ENCODE measurements at places on chromosomes 2 and 18.

- DNase-seq, result no peak
These were observed 27.7 kb downstream of the SNORC start for GRCh38 chr2:232897598-232898408.

DNA sequence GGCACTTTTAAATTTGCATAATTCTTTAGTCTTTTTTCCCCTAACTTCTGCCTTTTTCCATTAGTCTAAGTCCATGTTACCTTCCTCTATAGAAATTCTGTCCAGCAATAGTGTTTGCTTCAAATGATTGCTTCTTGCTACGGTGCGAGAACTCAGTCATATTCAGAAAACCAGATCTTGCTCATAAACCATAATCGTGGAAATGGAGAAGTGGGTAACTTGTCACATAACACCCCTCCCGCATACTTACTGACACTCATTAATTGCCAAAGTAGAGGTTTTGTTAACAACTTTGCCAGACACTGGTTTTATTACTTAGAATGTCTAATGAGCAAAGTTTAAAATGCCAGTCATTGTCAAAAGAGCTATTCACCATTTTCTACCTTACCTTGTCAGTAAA, 94.3 kb upstream of the TWSG1 start:
- DNase-seq, result no peak

- DNase-seq, result no peak
These were observed 21.8 kb upstream of the NOSTRIN start for GRCh38 chr2:168780669-168781071.

- DNase-seq, result no peak
These were observed 208.8 kb upstream of the SALL3 start for GRCh38 chr18:78770823-78771139.

DNA sequence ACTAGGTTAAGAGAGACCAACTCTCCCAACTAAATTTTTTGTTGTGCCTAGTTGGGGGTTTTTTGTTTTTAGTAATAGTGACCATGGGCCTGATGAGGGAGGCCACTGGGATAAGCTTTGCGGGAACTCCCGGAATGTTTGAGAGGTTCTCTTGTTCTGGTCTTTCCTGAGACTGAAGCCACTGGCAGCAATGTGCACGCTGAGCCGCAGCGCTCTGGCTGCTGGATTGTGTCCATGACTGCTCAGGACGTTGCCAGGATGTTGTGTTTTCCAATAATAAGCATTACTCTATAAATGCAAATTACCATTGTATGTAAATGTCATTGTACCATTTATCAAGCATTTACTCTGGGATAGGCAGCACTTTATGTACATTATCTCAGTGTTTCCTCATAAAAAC, 126.1 kb downstream of the GALNT1 start:
- DNase-seq, result no peak

DNA sequence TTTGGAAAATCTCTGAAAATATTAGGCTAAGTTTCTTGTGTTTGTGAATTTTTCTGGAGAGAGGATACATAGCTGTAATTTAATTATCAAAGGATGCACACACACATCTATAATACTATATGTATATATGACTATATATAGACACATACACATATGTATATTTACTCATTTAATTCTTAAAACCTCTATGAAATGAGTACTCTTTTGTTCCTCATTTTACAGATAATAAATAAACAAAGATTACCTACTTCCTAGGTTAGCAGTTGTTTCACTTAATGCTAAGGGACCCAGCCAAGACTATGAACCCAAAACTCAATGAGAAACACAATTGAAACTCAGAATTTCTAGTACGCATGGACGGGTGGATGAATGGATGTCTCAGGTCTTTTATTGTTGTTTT, 145.6 kb downstream of the BCL2 start:
- no peak for DNase-seq

GRCh38 chr2:169663247-169663646, 31.0 kb downstream of the CFAP210 start:
- no peak for DNase-seq

DNA sequence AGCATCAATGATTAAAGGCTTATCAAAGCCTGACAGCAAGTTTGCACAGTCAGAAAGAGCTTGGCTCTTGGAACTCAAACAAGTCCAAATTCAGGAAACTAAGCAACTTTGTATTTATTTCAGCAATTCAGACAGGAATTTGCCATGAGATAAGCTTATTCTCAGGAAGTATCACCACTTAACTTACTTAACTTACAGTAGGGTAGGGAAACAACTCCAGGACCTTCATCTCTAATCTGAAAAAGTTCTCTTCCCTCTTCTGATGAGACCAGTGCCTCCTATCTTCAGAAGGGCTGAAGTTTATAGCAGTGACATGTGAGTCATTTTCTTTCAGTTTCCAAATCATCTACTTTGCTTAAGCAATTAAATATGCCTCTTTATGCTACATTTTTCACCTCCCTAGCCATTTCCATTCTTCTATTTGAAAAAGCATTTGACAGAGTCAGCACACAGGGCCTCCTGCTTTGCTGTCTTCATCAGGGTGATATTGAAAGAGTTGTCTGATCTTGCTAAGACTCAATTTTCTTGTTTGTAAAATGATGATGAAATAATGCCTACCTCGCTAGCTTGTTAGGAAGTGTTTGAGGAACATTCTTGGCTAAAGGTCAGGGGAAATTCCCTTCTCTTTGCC, 389.5 kb downstream of the RND3 start:
- DNase-seq, result no peak

- DNase-seq, result no peak
These were observed 226.9 kb upstream of the DTNA start for GRCh38 chr18:34483198-34483597.

GRCh38 chr2:127404466-127405254, 13.6 kb upstream of the PROC start:
- DNase-seq, result no peak

DNA sequence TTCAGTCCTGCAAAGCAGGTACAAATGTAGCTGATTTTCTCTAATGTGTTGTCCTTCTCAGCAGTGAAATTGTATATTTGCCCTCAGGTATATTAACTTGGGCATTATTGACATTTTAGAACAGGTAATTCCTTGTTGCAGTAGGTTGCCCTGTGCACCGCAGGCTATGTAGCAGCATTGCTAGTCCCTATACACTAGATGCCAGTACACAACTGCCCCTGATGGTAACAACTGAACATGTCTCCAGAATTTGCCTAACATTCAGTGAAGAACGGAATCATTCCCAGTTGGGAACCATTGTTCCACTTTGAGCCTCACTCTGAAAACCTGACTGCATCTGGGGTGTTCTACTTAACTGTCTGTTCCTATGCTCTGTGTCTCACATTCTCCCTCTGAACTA, 23.1 kb upstream of the TFPI start:
- no peak for DNase-seq

- DNase-seq, result no peak
These were observed 184.0 kb downstream of the SCG2 start for GRCh38 chr2:223418131-223418530.

- DNase-seq, result no peak
These were observed 40.6 kb upstream of the SNED1 start for GRCh38 chr2:240957656-240958365.

DNA sequence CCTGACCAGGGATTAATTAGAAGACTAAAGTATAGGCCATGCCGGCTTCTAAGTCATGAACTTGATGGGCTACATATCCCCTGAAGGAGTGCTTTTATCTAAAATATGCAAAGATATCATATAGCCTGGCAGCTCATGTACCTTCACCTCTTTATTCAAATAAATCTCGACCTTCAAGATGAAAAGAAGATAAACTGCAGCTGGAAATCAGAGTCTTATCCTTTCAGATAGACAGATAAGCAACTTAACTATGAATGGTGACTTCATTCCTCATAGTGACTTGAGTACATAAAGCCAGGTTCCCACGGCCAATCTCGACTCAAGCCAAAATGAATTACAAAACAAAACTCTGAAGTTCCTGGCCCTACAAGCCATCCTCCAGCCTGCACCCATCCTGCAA, 165.3 kb upstream of the KLHL29 start:
- DNase-seq, result no peak

DNA sequence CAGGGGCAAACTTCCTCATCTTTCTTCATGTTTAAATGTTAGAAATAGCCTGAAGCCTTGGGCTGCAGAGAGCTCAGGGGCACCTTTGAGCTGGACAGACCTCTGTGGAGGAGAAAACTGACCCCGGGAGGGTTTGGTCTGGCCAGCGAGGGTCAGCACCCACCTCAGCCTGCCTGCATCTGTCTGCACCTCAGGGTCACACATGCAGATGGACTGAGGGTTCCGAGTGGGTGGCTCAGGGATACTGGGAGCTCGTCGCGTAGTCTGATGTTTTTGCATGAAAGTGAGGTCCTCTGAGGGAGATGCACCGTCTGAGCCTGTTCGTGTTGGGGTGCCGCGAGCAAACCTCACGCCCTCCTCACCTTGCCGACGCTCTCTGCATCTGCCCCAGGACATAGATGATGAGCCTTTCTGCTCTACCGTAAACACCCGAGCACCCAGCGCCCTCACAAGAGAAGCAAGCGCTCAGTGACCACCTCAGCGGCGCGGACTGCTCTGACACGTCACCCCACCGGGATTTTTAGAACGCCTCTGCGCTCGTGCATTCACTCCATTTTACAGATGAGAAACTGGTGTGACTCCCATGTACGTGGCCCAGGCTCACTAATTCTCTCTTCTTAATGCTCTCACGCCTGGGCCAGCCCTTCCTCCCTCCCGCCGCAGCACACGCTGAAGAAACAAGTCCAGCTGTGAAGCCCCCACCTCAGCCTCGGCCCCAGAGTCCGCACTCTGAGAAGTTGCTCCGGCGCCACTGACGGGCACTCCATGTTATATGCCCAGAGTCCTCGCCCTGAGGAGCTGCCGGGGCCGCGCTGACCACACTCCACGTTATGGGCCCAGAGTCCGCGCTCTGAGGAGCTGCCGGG, 9.5 kb downstream of the KCNG2 start:
- no peak for DNase-seq

GRCh38 chr2:2582998-2583545, 252.0 kb upstream of the MYT1L start:
- DNase-seq, result no peak

DNA sequence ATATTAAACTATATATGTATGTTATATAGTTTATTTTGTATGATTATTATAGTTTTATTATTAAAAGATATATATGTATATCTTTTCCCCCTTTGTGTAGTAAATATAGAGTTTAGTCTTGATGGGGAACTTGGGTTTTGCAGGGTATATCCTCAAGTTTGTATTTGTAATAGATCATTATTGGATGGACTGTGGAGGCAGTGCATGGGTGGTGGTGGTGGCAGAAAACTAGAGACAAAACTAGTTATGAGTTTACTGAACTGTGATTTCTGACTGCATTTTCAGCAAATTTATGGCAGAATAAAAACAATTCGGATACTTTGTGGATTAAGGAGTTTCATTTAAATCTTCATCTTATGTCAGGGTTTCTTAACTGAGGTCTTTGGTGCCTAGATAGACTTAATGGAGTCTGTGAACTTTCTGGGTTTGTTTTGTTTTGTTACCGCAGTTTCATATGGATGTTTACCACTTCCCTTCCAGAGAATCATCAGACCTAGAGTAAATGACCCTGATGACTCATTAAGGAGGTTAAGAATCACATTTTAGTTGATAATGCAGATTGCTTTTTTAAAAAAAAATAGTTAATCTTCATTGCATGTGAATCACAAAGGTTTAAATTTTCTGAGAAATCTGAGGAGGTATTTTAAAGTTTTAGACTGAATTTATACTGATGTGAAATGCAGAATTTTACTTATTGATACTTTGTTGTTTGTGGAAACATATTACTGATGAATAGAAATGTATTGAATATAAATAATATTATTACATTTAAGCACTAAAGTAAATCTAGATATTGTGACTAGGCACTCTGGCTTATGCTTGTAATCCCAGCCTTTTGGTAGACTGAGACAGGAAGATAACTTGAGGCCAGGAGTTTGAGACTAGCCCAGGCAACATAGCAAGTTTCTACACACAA, 14.5 kb downstream of the EPC2 start:
- DNase-seq, result no peak

DNA sequence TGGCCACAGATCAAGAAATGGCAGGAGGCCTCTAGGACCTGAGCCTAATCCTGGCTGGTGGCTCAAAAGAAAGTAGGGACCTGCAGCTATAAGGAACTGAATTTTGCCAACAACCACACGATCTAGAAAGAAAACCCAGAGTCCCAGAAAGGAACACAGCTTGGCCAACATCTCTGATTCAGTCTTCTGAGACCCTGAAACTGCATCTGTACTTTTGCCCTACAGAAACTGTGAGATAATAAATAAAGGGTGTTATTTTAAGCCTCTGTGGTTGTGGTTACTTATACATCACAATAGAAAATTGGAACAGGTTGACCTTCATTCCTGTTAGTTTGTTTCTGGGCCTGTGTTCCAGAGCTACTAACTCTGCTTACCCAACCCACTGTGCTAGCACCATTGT, 356.8 kb upstream of the ST6GAL2 start:
- no peak for DNase-seq

DNA sequence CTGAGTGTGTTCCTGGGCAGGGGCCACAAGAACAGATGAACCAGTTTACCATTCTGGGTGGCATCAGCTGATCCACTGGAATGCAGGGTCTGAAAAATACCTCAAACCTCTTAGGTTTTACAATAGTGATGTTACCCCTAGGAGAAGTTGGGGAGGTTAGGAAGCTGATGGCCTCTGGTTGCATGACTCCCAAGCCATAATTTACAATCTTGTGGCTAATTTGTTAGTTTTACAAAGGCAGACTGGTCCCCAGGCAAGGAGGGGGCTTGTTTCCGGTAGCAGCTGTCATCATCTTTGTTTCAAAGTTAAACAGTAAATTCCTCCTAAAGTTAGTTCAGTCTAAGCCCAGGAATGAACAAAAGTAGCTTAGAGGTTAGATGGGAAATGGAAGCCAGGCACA, 113.8 kb upstream of the SLC38A11 start:
- no peak for DNase-seq

DNA sequence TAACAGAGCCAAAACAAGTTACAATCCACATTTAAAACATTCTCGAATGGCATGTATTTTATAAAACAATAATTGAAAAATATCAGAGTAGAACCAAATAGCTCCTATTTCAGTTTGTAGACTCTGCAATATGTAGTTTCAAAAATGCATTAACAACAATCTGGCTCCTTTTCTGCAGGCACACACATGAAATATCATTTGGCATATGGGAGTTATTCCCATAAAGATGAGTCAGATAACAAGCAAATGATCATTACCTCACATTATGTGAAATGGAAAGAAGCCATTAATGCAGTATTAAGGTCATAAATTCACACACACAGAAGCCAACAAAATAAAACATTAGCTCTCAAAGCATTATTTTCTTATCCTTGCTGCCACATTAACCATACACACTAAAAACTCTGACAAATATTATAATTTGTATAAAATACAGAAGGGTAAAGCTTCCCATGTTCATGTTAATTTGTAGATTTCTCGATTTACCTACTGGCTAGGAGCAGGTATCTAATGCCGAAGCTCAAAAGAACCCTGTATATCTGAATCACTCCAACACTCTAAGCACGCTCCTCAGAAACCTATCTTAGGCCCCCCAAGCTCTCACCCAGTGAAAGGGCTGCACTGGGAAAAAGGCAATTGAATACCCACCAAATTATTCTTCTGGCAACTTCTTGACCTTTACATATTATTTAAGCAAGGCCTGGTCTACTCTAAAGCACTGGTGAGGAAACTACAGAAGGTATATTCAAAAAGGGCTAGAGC, 13.8 kb downstream of the NBAS start:
- DNase-seq, result no peak

Data from activated CD4-positive, CD25-positive, alpha-beta regulatory T cell (primary cell).